ENCODE measurements at places on chromosomes 1 and 21.

- no peak for DNase-seq
These were observed 42.7 kb downstream of the OLIG1 start for GRCh38 chr21:33112681-33113080.

GRCh38 chr1:66624412-66625060 lies 90.6 kb downstream of the SGIP1 start:
- no peak for DNase-seq

- peak; percentile 34 for DNase-seq
These were observed 679 bp downstream of the ABL2 start for GRCh38 chr1:179228783-179229213.

DNA sequence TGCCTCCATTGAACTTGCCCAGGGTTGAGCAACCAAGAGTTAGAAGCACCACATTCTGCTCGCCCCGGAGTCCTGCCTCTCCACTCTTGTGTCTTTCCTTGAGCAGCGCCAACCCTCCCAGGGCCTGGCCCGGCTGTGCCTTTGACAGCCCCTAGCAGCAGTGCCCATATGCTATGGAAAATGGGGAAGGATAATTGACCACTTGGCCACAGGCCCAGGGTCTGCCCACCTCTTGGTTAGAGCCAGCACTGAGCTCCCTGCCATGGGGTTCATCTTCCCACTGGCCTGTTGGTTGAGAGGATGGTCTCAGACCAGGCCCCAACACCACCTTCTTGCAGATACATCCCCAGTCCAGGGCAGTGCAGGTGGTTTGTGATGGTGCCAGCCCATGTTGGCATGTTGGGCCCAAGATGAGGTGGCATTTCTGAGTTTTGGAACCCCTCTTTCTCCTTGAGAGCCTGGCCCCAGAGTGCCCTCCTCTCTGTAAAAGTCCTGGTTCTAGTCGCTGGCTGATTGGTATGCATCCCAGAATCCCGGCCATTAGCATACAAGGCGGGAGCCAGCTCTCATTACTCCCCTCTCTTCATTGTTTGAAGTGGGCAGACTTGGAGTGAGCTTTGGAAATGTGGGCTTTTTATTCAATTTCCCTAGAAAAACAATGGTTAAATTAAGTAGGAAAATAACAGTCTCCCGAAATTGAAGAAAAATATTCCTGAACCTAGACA lies 7.6 kb downstream of the ARHGEF10L start:
- no peak for DNase-seq

GRCh38 chr1:239566074-239566473 lies 179.7 kb downstream of the CHRM3 start:
- DNase-seq = no peak

DNA sequence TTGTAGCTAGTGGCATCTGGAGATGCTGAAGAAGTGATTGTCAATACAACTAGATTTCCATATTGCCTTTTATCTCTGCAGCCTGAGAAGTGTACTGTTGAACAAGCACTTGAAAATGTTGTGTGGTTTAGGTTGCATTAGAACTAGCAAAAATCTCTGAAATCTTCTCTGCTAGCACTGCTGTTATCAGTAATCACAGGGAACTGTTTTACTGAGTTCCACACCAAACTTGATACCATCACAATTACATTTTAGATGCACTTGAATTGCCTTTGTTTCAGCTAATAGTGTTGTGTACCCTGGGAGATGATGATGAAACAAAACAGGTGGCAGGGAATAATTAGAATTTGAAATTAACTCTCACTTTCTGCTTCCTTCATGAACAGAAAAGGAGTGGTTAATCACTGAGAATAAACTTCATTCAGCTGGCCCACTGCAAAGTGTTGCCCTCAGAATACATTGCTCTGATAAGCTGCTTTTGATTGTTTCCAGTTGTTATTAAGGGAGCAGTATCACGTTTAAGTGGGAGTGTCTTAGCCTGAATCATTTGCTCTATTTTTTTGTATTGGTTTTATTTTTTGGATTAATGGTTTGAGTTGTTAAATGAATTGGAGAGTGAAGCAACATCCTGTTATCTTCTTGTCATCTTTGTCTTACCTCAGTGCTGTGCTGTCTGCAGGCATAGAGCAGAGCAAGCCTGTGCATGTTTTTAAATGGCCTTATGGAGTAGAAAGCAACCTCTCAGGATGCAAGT lies 13.0 kb downstream of the FAM20B start:
- DNase-seq = no peak

DNA sequence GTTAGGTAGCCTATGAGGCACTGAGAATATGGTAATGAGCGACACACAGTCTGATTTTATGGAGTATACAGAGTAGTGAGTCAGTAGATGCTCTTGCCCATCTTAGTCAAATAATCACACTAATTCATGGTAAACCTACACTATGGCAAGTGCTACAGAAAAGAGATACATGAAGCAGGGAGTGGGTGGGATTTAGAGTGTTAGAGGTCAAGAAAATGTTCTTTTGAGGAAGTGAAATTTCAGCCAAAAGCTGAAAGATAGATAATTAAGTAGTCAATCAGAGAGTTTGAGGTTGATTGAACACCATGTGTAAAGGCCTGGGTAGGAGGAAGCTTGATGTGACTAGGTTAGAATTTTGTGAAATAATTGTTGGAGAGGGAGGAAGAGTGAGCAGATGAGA lies 14.7 kb downstream of the MDM4 start:
- DNase-seq = peak; percentile 51

DNA sequence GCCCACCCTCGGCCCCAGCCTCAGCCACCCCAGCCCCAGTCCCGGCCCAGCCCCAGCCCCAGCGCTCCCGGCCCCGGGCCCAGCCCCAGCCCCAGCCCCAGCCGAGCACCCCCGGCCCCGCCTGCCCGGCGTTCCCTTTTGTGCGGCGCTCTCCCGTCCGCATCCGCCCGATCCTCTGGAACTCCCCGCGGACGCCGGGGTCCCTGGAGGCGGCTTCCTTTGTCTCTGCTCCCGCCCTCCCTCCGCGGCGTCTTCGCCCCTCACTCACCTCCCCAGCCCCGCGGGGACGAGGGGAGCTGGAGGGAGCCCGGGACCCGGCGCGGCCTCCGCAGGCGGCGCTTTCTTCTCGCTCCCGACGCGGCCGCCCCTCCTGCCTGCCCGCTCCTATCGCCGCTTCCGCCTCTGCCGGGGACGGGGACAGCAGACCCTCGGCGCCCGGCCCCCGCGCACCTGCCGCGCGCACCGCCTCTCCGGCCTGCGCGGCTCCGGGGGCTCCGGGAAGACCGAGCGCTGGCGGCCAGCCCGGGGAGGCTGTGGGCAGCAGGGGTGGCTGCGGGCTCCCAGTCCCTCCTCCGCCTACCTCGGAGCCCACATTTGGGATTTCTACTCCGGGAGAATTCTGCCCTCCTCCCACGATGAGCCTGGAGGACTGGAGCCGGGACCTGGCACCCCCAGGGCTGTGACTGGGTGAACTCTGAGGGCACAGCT lies 14.0 kb downstream of the AGRN start:
- no peak for DNase-seq

DNA sequence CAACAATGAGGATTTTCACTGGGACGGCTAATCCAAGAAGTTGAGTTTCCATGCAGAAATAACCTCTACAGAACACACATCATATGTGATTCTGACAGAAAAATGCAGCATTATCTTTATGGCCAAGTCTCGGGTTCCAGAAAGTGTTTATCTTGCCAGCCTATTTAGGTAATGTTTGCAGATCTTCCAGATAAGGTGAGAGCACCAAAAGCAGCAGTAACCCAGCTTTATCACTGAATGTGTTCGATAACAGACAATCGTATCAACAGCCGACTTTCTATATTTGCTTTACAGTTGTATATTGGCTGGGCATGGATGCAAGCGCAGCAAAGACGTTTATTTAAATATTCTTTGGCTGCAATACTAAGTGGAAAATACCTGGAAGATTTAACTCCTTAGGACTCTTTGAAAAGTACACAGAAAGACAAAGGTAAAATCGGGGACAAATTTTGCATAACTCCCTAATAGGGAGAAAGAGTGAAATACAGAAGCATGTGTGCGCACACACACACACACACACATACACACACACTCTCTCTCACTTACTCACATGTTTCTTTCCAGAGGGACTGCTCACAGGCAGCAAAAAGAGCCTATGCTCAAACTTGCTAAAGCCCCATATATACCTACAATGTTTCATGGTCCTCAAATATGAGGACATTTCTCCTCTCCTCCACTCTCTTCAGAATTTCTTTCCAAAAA lies 3.0 kb upstream of the CTSK start:
- no peak for DNase-seq

- no peak for DNase-seq
These were observed 3.9 kb upstream of the TP53BP2 start for GRCh38 chr1:223849352-223850254.

DNA sequence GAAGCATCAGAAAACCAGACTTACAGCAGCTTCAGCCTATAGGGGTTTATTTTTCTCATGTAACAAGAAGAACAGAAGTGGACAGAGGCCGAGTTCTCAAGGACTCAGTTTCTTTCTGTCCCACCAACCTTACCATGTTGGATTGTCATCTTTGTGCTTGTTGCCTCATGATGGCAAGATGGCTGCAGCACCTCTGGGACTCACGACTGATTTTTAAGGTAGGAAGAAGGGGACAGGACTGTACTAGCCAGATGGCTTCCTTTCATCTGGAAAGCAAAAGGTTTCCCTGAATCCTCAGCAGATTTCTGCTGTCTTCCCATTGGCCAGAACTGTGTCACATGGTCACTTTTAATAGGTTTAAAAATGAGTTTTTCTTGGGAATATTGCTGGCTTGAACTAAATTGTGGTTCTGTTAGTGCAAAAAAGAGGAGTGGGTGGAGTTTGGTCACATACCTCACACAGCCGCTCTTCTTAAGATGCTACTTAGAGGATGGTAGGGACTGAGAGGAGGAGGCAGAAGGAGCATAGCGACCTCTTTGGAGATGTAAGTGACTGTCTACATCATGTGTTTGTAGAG lies 48.1 kb upstream of the ENAH start:
- no peak for DNase-seq

DNA sequence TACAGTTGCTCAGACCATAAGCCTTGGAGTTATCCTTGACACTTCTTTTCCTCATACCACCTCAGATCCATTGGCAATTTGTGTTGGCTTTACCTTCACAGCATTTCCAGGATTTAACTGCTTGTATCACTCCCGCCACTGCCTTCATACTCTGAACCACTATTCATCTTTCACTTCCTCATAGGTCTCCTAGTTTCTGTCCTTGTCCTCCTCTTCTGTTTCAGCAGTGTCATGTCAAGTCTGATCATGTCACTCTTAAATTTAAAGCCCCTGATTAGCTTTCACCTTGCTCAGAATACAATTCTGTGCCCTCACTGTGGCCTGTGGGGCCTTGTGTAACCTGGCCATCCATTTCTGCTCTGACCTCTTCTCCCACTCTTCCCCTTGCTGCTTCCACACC lies 34.7 kb upstream of the C1orf115 start:
- DNase-seq = no peak

GRCh38 chr1:53088616-53089300 lies 26.7 kb downstream of the PODN start:
- DNase-seq = no peak

GRCh38 chr1:221772117-221772516 lies 30.2 kb upstream of the DUSP10 start:
- DNase-seq = no peak

- no peak for DNase-seq
These were observed 74.2 kb downstream of the PTPRC start for GRCh38 chr1:198713081-198713480.

- no peak for DNase-seq
These were observed 9.3 kb downstream of the LRRC71 start for GRCh38 chr1:156929596-156930238.

DNA sequence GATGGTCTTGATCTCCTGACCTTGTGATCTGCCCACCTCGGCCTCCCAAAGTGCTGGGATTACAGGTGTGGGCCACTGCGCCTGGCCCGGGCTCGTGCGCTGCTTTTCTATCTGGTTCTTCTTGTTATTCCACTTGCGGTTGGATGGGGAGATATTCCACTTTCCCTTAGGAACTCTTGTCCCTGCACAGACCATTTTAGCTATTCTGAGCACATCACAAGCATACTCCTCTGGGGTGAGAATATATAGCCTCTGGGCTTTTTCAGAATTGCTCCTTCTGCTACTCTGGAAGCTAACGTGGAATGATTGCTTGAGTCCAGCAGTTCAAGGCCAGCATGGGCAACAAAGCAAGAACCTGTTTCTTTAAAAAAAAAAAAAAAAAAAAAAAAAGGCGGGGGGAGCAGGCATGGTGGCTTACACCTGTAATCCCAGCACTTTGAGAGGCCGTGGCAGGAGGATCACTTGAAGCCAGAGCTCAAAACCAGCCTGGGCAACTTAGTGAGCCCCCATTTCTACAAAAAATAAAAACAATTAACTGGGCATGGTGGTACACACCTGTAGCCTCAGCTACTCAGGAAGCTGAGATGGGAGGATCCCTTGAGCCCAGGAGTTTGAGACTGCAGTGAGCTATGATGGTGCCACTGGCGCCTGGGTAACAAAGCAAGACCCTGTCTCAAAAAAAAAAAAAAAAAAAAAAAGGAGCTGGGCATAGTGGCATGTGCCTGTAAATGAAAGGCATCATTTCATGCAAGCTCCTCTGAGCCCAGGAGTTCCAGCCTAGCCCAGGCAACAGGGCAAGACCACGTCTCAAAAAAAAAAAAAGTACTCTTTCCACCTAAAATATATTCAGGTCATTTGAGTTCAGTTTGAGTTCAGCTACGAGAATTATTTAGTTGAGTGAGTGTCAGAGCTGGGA lies 11.8 kb upstream of the PGD start:
- DNase-seq = no peak

- DNase-seq = no peak
These were observed 377 bp downstream of the SAMD13 start for GRCh38 chr1:84301785-84302385.

GRCh38 chr1:212525479-212526110 lies 83.0 kb upstream of the ATF3 start:
- DNase-seq = peak; percentile 62

- DNase-seq = peak; percentile 69
These were observed 4.7 kb downstream of the SORT1 start for GRCh38 chr1:109392788-109393616.

Data from inflammatory macrophage (primary cell).